Left kidney (tissue), 8 donors: ENCODE measurements at places on chromosomes 4 and X. TPM values are rescaled to one million over a fixed set of nuclear protein-coding genes. Genes with fewer than 3 reads are reported as not detected.

DNA sequence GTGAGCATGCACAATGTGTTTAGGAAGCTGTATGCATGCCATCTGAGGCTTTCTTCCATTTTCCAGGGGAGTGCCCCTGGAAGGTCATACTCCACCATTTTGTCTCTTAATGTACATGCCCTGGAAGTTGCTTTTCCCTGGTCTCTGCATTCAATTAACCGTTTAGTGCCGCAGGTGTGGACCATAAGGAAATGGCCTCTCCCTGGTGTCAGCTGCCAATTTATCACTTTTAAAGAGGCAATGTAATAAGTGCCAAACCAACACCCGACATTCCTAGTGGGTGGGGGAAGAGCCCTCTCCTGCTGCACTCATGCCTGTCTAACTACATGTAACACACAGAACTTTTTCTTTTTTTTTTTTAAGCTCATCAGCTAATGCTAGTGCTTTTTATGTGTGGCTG, 7.1 kb upstream of the BST1 start:
- no peak for DNase-seq

DNA sequence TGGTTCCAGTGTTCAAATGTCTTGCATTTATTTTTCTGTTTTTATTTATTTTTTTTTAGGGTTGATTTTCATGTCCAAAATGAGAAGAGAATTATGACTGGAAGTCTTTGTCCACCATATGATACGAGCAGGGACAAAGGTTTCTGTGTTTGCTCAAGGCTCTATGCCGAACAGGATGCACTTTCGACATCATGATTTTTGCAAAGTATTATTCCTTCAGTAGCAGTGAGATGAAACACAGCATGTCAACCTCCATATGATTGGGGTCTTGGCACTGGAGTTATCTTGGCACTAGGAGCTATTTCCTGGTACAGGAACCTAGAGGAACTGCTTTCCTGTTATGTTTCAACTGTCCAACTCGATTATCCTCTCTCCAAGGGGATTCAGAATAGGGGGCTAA, 72.6 kb downstream of the UCHL1 start:
- no peak for DNase-seq

DNA sequence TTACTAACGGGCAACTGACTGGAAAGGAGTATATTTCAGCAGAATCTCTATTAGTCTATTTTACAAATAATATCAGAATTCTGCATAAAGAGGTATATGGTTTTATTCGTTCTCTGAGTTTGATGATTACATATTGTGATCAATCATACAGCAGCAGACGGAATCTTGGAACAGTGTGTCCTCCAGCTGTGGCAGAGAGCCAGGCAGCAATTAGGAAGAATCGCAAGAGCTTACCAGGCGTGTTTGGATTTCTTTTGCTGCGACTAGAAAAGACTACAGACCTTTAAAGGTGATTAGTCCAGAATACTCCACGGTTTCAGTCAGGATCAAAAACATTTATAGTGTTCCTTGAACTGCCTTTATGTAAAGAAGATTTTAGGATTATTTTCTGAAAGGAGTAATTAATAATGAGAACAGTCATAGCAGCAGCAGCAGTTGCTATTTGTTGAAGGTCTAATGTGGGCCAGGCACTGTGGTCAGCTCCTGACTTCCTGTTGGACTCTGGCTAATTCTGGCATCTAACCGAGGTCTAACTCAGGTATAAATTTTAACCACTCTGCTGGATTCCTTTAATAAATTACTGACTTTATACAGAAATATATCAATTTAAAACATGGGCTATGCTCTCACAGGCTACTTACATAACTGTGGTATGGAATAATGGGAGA, 225.3 kb upstream of the CXorf66 start:
- no peak for DNase-seq

DNA sequence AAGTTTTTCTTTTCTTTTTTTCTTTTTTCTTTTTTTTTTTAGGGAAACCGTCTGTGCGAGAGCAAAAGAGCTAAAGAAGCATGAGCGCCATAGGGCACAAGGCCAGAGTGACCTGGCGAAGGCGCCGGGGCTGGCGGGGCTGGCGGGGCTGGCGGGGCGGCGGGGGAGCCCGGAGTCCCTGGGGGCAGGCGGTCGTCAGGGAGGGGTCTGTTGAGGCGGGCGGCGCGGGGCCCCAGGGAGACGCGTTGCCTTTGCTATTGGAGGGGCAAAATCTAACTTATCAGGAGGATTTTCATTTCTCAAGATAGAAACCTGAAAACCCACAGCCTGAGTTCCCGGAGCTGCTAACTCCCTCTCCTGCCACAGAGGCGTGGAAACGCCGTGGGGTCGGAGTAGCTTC, 135.6 kb upstream of the SMAD1 start:
- no peak for DNase-seq

PPP1R2C gene
- polyA plus RNA-seq, result not detected

CSAG1 gene
- polyA plus RNA-seq, result not detected

IGFBP7 gene
- 463 TPM for polyA plus RNA-seq
